ENCODE measurements at places on chromosomes 3 and 15. TPM values are rescaled to one million over a fixed set of nuclear protein-coding genes. Genes with fewer than 3 reads are reported as not detected.

- no peaks in the 10 kb centered on the region for H3K36me3 ChIP-seq
- no peaks in the 10 kb centered on the region for H3K27me3 ChIP-seq
- no peak overlapping the region for H3K27ac ChIP-seq
- H3K4me1 ChIP-seq, result peaks cover 35% of the 10 kb centered on the region
- no peak overlapping the region for H3K4me3 ChIP-seq
Observed at GRCh38 chr3:79039192-79039591, 728.6 kb downstream of the ROBO1 start.

- H3K27ac ChIP-seq, result no peak overlapping the region
- peaks cover 12% of the 10 kb centered on the region for H3K36me3 ChIP-seq
- no peak overlapping the region for H3K4me3 ChIP-seq
- peaks cover 32% of the 10 kb centered on the region for H3K4me1 ChIP-seq
- H3K27me3 ChIP-seq, result no peaks in the 10 kb centered on the region
- DNase-seq, result no peak
Observed at GRCh38 chr3:197522881-197523441, 32.8 kb downstream of the BDH1 start.

- H3K36me3 ChIP-seq, result no peaks in the 10 kb centered on the region
- H3K27me3 ChIP-seq, result no peaks in the 10 kb centered on the region
- DNase-seq, result no peak
Observed at GRCh38 chr15:56307180-56307579, 58.0 kb upstream of the TEX9 start.

- no peak overlapping the region for H3K27ac ChIP-seq
- no peaks in the 10 kb centered on the region for H3K36me3 ChIP-seq
- H3K4me3 ChIP-seq, result no peak overlapping the region
- H3K27me3 ChIP-seq, result no peaks in the 10 kb centered on the region
Observed at GRCh38 chr3:122231465-122232157, 48.1 kb downstream of the CASR start.

Gene CHST2
- total RNA-seq, result 2.3 TPM

DNA sequence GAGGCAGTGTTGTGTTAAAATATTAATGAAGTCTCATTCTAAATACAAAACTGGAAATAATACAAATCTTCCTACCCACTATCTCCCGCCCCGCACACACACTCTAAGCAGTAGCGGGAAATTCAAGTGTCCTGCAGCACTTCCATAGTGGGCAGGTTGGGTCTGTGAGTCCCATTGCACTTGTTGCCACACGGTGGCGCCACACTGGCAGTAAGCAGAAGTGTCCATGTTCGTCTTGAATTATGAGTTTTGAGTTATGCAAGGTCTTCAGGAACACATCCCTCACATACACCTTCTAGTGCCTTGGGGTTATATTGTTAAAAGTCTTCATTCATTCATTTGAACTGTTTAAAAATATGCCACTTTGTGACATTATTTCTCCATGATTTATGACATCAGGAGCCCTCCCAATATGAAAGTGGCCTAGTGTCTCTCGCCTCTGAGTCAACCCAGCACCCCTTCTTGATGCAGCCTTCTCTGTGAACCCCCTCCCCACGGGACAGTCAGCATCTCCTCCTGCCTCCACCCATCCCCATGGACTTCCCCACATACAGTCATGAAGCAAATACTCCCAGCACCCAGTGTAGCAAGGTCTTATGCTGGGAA is 17.6 kb upstream of the CCDC174 start:
- peaks cover 23% of the 10 kb centered on the region for H3K27me3 ChIP-seq
- H3K4me1 ChIP-seq, result no peaks in the 10 kb centered on the region
- H3K27ac ChIP-seq, result no peak overlapping the region
- H3K36me3 ChIP-seq, result no peaks in the 10 kb centered on the region
- no peak overlapping the region for H3K4me3 ChIP-seq

DNA sequence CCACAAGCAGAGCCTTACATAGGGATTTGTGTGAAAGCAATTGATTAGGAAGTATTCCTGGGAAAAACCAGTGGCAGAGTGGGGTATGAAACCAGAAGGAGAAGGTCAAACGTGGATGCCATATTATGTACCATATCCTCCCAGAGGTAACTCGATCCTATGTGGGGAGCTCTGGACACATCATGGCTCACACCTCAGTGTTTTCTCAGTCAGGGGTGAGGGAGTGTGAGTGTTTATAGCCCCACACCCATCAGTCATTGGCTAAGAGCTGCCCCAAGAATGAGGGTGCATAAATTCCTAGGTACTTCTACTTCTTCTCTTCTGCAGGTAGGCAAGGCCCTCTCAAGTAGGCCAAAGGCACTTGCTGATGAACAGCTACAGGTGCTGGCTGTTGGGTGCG is 28.2 kb upstream of the PDZRN3 start:
- no peak for DNase-seq
- H3K27me3 ChIP-seq, result no peaks in the 10 kb centered on the region
- no peaks in the 10 kb centered on the region for H3K36me3 ChIP-seq
